PC-3 (cell line): ENCODE measurements at places on chromosomes 1 and 21. TPM values are rescaled to one million over a fixed set of nuclear protein-coding genes. Genes with fewer than 3 reads are reported as not detected.

Gene C8A
- not detected in 2 replicates for total RNA-seq

Gene ACOT7
- 164 and 165 TPM in 2 replicates for total RNA-seq

Gene GJB3
- 89.9 and 97.9 TPM in 2 replicates for total RNA-seq

Gene EPS8L3
- not detected in 2 replicates for total RNA-seq

Gene AADACL4
- not detected in 2 replicates for total RNA-seq

Gene DLGAP3
- not detected in 2 replicates for total RNA-seq

Gene ACBD3
- 62.2 and 62.9 TPM in 2 replicates for total RNA-seq

Gene RIMS3
- total RNA-seq, result 2.9 and 4.2 TPM in 2 replicates

Gene S100A9
- total RNA-seq, result 482 and 559 TPM in 2 replicates

Gene TMPRSS15
- total RNA-seq, result 0.12 TPM in 1 of 2 replicates, not detected in the other

Gene CRP
- total RNA-seq, result not detected in 2 replicates

Gene SLC41A1
- total RNA-seq, result 17.2 and 22.8 TPM in 2 replicates

Gene LCE2C
- total RNA-seq, result not detected in 2 replicates

Gene KLF17
- total RNA-seq, result 0.26 and 0.58 TPM in 2 replicates

Gene TMEM269
- total RNA-seq, result 0.11 TPM in 1 of 2 replicates, not detected in the other
